ENCODE measurements at places on chromosomes 11 and 22.
A peak's percentile ranks its signal among the peaks of the same experiment; 100 is the strongest.

- no peak for DNase-seq
Observed at GRCh38 chr22:21044931-21045584, 688 bp upstream of the LRRC74B start.

- DNase-seq: no peak
Observed at GRCh38 chr11:47946682-47947559, 33.4 kb upstream of the PTPRJ start.

- no peak for DNase-seq
Observed at GRCh38 chr22:39956932-39957664, 3.1 kb upstream of the TMA7B start.

DNA sequence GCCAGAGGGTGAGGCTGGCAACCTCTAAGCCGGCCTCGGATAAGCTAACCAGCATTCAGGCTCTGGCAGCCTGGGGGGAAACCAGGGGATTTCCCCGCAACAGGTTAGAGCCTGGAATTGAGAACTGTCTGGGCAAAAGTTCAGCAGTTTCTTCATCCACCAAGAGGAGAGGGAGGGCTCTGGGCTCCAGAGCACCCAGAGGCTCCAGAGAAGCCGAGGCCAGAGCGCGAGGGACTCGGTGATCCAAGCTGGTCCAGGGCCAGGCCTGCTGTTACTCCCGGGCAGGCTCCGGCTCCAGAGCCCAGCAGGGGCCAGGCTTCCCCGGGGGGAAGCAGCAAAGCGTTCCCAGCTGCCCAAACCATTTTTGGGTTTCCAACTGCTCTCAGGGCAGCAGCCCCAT is 13.3 kb upstream of the SH3BP1 start:
- no peak for DNase-seq

DNA sequence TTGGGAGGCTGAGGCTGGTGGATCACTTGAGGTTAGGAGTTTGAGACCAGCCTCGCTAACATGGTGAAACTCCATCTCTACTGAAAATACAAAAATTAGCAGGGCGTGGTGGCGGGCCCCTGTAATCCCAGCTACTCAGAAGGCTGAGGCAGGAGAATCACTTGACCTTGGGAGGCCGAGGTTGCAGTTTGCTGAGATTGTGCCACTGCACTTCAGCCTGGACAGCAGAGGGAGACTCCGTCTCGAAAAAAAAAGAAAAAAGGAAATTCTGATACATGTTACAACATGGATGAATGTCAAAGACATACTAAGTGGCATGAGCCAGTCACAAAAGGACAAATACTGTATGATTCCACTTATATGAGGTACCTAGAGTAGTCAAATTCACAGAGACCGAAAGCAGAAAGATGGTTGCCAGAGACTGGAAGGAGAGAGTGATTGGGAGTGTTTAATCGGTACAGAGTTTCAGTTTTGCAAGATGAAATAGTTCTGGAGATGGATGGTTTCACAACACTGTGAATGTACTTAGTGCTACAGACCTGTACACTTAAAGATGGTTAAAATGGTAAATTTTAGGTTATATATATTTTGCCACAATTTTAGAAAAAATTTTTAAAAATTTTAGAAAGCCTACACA is 92.3 kb downstream of the BLID start:
- no peak for DNase-seq

- DNase-seq: peak; percentile 69
Observed at GRCh38 chr11:73980001-73980961, 2.4 kb downstream of the UCP2 start.

GRCh38 chr22:48891688-48892577 is 935.7 kb downstream of the BRD1 start:
- DNase-seq: no peak

DNA sequence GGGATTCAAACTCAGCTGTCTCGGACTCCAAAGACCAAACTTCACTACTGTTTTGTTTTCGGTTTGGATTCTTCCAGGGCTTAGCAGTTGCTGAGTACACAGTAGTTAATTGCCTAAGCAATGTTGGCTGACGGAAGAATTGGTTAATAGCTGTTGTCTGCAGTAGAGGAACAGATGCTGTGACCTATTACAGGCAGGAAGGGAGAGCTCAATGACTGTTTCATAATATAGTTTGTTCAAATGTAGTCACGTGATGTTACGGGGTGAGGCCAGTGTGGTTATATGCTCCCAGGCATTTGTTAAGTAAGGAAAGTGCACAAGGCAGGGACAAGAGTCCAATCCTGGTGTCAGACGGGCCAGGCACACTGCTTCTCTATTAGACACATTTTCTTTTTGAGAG is 222.6 kb upstream of the CCDC90B start:
- DNase-seq: no peak

GRCh38 chr22:44620129-44620840 is 81.7 kb upstream of the PRR5 start:
- DNase-seq: peak; percentile 85

DNA sequence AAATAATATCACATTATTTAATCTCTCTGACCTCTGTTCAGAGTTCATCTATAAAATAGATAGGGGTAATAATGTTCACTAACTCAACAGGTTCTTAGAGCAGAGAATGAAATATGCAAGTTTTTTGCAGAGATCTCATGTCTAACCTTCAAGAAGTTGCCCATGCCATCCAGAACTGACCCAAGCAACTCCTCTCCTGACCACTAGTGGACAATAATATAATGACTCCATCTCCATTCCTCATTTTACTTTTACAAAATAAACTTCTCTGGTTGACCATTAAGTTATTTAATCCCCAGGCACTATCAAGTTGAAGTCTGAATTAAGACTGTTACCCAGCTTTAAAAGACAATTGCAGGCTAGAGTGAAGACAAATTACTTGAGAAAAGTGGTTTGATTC is 382.6 kb downstream of the KCNA4 start:
- DNase-seq: no peak

GRCh38 chr11:3123761-3124733 is 41.1 kb downstream of the OSBPL5 start:
- DNase-seq: no peak

GRCh38 chr11:56160217-56160616 is at the start of gene OR8K5:
Gene OR8K5 (minus strand): TSS chr11:56160317. CDS start chr11:56160317, 0 bp downstream.
- DNase-seq: no peak

DNA sequence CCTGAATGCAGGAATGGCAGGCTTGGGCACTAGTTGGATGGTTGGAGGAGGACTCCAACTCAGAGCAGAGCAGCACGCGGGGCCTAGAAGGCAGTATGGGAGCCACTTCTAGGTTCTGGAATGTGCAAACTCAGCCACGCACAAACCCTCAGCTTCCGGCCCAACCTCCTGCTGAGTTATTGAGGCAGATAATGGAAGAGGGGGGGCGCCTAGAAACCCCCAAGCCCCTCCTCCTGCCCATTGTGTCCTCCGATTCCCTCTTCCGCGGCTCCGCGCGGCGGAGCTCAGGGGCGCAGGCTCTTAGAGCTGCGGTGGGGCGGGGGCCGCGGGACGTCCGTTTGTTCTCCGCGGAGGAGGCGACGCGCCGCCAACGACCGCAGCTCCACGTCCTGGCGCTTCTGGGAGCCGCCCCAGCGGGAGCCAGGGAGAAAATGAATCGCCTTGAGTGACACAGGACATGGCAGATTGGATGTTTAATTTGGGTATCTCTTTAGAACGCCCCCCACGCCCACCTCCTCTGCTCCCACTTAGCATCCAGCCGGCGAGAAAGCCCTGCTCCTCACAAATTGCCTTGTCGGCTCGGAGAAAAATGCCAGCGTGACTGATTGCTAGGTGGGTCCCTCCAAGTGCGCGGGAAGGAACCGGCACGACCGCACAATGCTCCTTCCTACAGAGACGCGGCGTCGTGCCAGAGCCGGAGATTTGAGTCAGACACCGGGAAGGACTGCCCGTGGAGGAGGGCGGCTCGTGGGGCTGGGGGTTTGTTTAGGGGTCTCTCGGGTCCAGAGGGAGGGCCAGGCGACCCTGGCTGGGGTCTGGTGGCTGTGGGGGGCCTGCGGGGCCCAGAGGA is 144.6 kb downstream of the NECTIN1 start:
- no peak for DNase-seq

GRCh38 chr11:120332822-120333716 is 3.1 kb upstream of the ARHGEF12 start:
- DNase-seq: no peak

GRCh38 chr22:25759825-25760231 is 17.8 kb downstream of the MYO18B start:
- DNase-seq: no peak

GRCh38 chr11:112290493-112290850 is 29.8 kb upstream of the PLET1 start:
- DNase-seq: no peak

DNA sequence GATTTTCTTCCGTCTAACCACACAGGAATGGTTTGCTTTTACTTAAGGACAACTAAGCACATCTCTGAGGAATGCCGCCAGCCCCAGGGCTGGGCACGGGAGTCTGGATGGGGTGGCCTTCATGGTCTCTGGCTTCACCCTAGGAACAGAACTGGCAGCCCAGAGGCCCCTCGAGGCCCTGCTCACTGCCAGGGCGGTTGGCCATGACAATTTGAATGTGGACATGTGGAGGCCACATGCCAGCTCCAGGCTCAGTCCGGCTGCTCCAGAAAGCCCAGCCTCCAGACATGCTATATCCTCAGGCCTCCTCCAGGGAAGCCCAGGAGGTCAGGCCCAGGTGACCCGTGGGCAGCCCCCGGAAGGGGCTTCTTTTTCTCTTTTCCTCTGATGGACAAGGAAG is 84.0 kb upstream of the FGF3 start:
- DNase-seq: no peak

DNA sequence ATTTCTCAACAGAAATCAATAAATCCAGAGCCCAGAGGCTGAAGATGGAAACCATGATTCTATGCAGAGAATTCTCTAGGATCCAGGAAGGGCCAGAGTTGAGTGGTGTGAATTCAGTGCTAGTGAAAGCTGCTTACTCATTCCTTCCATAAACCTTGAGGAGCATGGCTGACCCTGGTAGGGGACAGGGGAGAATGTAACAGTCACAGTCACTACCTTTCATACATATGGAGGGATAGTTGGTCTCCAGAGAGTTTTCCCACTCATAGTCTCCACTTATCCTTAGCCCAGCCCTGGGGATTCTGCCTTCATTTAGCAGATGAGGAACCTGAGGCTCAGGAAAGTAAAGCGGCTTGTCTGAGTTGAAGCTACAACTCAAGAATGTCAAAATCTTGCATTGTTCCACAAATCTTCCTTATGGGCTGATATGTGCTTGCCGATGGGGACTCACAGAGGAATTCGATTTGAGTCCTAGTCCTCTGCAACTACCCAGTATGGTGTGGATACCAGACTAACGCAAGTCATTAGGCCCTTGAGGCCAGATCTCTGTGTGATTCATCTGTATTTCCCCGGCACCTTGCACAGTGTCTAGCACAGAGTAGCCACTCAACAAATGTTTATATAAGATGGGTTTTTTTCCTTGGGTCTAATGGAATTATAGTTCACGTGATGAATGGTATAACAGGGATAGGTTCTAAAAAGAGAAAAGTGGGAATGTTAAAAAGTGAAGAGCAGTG is 3.7 kb upstream of the ANAPC15 start:
- DNase-seq: no peak

DNA sequence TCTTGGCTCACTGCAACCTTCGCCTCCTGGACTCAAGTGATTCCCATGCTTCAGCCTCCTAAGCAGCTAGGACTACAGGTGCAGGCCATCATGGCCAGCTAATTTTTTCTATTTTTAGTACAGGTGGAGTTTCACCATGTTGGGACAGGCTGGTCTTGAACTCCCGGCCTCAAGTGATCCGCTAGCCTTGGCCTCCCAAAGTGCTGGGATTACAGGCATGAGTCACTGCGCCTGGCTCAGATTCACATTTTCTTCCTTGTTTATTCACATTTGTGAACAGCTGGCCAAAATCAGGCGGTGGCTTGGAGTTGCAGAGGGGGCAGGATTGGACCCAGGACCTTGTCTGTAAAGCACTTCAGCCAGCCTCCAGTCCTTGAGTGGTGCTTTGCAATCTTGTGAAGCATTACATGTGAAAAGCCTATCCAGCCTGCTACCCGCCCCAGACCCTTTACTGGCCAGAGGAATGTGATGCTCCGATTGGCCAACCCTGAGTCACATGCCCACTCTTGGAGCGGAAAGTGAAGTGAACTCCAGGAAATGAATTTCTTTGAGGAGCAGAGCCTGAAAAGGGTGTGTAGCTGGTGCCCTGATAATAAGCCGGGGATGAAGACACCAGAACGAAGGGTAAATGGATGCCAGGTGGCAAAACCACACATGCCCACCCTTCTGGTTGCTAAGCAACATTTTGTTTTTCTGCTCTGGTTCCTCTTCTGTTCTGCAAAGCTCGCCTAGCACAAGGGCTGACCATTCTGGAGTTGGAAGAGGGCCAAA is 62.6 kb upstream of the PTPRJ start:
- DNase-seq: no peak

GRCh38 chr11:34988294-34989255 is 72.2 kb downstream of the PDHX start:
- no peak for DNase-seq

GRCh38 chr22:31143038-31143437 is 2.7 kb upstream of the PLA2G3 start:
- DNase-seq: no peak

DNA sequence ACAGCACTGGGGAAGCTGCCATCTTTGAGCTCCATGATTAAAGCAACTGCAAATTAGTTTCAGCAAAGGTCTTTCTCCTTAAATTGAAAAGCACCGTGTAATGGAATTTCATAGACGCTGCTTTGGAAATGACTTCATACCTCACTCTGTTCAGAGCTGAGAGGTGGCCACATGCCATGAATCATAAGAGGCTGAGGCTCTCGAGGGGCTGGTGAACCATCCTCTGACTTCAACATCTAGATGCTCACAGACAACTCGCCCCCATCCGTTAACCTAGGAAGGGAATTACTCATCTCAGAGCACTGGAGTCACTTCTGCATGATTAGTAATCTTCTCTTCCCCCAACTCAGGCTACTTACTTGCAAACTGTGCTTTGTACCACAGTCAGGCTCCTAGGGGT is 122.3 kb downstream of the RCN1 start:
- DNase-seq: no peak

DNA sequence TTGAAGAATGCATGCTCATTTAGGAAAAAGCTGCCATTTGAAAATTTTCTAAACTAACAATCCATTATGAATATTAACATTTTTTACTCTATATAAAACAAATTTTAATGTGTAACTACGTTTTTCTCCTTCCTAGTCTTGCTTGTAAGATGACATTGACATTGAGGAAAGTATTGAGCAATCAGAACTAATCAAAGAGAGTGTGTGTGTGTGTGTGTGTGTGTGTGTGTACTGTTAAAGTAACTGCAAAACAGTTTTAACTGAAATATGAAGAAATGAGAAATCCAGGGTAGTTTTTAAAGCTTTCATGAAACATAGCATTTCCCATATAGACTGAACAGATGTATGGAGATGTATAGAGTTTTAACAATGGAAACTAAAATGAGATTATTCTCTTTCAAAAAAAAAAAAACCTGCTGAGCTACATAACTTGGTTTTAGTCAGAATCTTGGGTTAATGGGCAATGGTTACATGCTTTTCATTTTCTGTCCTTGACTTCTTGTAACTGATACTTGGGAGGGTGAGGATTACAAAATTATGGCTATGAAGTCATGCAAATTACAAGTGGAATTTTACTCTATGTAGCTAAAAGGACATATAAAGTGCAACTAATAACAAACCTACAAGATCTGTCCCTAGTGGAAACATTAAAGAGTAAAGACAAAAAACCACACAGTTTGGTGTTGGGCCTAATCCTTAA is 2.0 kb downstream of the PDGFD start:
- no peak for DNase-seq

GRCh38 chr11:123479048-123479837 is 49.2 kb downstream of the GRAMD1B start:
- no peak for DNase-seq

Measured in T-helper 1 cell (primary cell).